ENCODE measurements at places on chromosomes 4 and X.

GRCh38 chrX:72475952-72476668, 96.5 kb downstream of the HDAC8 start:
- no peak for DNase-seq

- no peak for DNase-seq
Measured at GRCh38 chr4:125042041-125042440, 272.7 kb upstream of the FAT4 start.

DNA sequence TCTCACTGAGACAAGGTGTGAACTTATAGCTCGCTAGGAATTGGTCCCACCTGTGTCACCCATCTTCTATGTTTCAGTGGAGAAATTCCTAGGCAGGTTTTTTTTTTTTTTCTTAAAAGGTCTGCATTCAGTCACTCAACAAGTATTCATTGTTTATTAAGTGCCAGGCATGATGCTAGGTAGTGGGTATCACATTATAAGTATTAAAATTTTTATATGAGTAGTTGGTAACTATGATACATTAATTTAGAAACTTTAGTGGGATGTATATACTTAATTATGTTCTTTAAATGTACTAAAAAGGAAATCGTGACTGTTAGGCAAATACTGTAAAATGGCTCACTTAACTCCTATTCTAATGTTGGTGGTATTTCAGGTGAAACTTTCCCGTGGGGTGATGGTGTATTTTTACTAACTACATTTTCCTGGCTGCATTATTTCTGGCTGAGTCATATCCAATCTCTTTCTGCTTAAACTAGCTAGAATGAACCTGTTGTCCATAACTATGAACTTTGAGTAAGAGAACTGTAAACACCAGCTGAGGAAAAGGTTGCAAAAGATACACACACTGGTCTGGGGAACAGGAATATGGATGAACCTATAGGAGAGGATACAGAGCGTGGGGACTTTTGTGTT, 49.3 kb upstream of the MED14 start:
- no peak for DNase-seq

GRCh38 chrX:150573702-150574101, 5.3 kb downstream of the MTM1 start:
- peak; percentile 25 for DNase-seq

DNA sequence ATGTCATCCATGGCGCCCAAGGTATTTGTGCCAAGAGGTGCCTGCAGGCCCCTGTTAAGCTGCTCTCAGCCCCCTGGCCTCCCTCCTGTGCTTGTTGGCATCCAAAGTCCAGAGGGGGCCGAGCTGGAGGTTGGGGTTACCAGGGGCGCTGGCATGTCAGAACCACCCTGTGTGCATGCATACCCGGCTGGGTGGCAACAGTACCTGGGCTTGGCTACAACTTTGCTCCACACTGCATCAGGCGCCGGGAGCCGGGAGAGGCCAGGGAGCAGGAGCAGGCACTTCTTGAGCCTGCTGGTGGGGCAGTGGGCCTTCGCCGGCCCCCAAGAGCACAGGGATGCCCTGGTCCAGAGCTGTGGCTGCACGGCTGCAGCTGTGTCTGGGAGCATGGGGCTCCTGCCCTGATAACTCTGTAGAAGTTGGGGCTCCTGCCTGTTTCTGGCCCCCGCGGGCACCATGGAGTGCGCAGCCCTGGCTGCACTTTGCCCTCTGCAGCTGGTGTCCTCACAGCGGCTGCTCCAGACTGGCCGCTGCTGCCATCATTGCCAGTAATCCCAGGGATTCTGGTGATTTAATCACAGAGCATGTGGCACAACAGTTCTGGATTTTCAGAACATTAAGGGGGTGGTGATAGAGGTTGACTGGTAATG, 130.3 kb downstream of the ARHGAP10 start:
- DNase-seq: no peak

- DNase-seq: no peak
Measured at GRCh38 chrX:70354716-70355115, 64.8 kb downstream of the KIF4A start.
